ENCODE measurements at places on chromosomes 6 and 20. TPM values are rescaled to one million over a fixed set of nuclear protein-coding genes. Genes with fewer than 3 reads are reported as not detected.

DNA sequence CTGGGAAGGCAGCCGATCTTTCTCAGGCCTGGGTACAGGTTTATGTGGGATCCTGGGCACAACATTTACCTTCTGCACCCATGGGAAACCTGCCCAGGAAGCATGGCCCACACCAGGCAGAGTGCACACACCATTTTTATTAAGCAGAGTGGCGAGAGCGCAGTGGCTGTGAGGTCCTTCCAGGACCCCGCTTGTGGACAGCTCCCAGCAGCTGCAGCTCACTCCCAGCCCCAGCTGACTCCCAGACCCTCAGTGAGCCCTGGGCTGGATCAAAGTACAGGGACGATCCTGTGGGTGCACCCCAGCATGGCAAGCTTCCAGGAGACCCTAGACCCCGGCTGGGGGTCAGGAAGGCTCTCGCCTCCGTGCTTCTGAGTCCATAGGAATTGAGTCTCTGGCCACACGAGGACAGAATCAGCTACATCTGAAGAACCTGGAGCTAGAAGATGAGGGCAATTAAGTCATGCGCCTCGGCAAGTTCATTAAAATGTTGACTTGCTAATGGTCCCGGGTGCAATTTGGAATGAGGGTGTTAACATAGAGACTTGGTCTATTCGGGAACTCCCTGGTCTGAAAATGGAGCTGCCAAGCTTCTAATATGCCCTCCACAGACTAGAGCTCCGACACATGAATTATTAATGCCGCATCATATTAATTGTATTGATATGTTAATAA is 65.4 kb upstream of the SLCO4A1 start:
- H3K4me3 ChIP-seq = no peak overlapping the region
- H3K27me3 ChIP-seq = no peaks in the 10 kb centered on the region

DNA sequence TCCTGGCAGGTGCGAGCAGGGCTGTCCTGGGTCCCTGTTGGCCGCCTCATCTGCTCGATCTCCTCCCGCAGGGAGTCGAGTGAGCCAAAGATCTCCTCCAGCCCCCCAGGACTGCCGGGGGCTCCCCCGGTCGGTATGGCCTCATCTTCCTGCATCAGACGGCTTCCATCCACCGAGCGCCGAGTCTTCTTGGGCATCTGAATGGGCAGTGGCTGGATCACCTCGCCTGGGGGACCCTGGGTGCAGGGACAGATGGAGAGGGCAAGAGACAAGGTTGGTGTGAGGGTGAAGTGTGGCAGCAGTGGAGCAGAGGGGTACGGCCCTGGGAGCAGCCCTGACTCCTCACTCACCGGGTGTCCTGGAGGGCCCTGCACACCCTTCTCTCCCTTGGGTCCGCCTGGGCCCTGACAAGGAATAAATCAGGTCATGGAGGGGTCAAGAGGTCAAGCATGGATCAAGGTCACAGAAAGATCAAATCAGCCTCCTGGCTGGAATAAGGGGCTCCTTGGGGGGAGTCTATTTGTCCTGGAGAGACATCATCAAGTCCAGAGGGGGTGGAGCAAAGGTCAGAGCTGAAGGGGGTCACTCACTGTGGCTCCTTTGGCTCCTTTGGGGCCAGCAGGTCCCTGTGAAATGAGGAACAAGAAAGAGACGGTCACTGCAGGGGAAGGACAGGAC is 26.5 kb downstream of the COL11A2 start:
- H3K4me1 ChIP-seq = no peaks in the 10 kb centered on the region
- no peaks in the 10 kb centered on the region for H3K27me3 ChIP-seq
- no peak overlapping the region for H3K27ac ChIP-seq
- no peaks in the 10 kb centered on the region for H3K36me3 ChIP-seq
- no peak overlapping the region for H3K4me3 ChIP-seq

- no peak overlapping the region for H3K4me3 ChIP-seq
- no peaks in the 10 kb centered on the region for H3K36me3 ChIP-seq
- H3K27me3 ChIP-seq = no peaks in the 10 kb centered on the region
- no peak for DNase-seq
- no peak overlapping the region for H3K27ac ChIP-seq
Measured at GRCh38 chr6:170416303-170416702, 109.7 kb downstream of the FAM120B start.

DNA sequence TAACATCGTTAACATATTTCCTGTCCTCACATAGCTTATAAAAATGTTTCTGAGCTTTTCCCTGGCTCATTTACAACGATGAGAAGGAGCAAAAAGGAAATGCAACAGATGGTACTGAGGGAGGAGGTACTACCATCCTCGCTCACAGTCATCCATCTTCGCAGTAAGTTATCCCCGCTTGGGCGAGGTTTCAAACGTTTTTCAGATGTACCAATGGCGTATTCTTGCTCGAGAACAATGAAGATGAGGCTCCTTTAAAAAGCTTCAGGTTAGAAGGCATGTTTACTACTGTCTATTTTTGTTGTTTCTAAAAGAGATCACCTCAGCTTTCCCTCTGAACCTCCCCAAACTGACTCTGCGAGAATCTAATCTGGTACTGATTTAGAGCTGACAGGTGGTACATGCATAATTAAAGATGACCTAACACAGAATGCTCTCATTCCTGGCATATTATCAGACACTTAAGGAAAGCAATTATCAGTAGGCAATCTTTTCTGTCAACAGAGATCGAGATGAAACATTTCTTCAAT is 178.7 kb downstream of the GJA10 start:
- DNase-seq = no peak
- H3K4me1 ChIP-seq = peaks cover 1% of the 10 kb centered on the region
- no peak overlapping the region for H3K27ac ChIP-seq
- H3K27me3 ChIP-seq = no peaks in the 10 kb centered on the region

GRCh38 chr6:106748547-106749207 is 119.3 kb downstream of the QRSL1 start:
- no peak overlapping the region for H3K4me3 ChIP-seq
- no peaks in the 10 kb centered on the region for H3K36me3 ChIP-seq
- no peak for DNase-seq
- H3K4me1 ChIP-seq = no peaks in the 10 kb centered on the region

- no peak for DNase-seq
- H3K4me3 ChIP-seq = no peak overlapping the region
- no peaks in the 10 kb centered on the region for H3K36me3 ChIP-seq
Measured at GRCh38 chr6:20033697-20034407, 178.4 kb downstream of the MBOAT1 start.

GRCh38 chr20:20946122-20946759 is 159.9 kb downstream of the LINC00237 start:
- no peak overlapping the region for H3K4me3 ChIP-seq
- no peaks in the 10 kb centered on the region for H3K4me1 ChIP-seq
- H3K36me3 ChIP-seq = no peaks in the 10 kb centered on the region

RFX6 gene
- total RNA-seq = not detected

SPATA25 gene
- total RNA-seq = 6.7 TPM

Data from ovary (tissue), 10 donors.